ENCODE measurements at places on chromosomes 7 and 10.

- DNase-seq, result no peak
These were observed 75.2 kb downstream of the CLEC2L start for GRCh38 chr7:139598642-139599041.

- DNase-seq, result no peak
These were observed 148.7 kb downstream of the C7orf25 start for GRCh38 chr7:42763137-42763551.

DNA sequence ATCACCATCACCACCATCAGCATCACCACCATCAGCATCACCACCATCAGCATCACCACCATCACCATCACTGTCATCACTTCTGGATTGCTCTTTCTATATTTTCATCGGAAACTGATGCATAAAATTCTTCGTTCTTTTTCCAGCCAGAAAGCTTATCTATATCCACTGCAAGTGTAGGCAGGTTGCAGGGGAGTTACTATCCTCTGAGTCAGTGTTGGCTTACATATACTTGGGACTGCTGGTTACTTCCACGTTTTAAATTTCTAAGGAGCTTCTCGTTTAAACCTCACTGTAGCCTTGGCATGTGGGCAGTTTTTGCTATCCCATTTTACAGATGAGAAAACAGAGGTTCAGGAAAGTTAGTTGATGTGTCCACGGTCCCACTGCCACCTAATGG is 66.1 kb downstream of the FOXL3 start:
- DNase-seq, result no peak

DNA sequence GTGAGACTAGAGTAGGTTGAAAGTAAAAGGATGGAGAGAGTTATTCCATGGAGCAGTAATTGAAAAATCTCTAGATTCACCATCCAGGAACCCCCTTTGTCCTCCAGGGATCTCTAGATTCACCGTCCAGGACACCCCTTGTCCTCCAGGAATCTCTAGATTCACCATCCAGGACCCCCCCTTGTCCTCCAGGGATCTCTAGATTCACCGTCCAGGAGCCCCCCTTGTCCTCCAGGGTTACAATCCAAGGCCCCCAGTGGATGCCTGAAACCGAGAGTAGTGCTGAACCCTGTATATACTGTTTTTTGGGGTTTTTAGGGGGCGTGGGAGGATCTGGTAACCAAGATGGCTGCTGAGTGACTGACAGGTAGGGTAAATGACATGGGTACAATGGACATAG is 38.3 kb upstream of the PPP2R2D start:
- DNase-seq, result no peak

Measured in HuH-7.5 (cell line).